Activated naive CD8-positive, alpha-beta T cell treated with anti-CD3 and anti-CD28 coated beads for 36 hours (primary cell): ENCODE measurements at places on chromosomes 3 and 15. TPM values are rescaled to one million over a fixed set of nuclear protein-coding genes. Genes with fewer than 3 reads are reported as not detected.
A peak's percentile ranks its signal among the peaks of the same experiment; 100 is the strongest.

GOLGA8K gene
- total RNA-seq, result 0.56 TPM

FGF7 gene
- total RNA-seq, result not detected

CCDC54 gene
- total RNA-seq, result not detected

SLC15A2 gene
- 0.74 TPM for total RNA-seq

CHAC1 gene
- total RNA-seq, result 43.9 TPM

TMEM158 gene
- 0.20 TPM for total RNA-seq

AADAC gene
- not detected for total RNA-seq

TMEM202 gene
- not detected for total RNA-seq

RNF13 gene
- 28.8 TPM for total RNA-seq

THUMPD3 gene
- 63.8 TPM for total RNA-seq

LRRN1 gene
- total RNA-seq, result 3.3 TPM

CLDN16 gene
- total RNA-seq, result not detected

RAB8B gene
- 239 TPM for total RNA-seq

- no peak overlapping the region for H3K4me3 ChIP-seq
- H3K4me1 ChIP-seq, result peaks cover 41% of the 10 kb centered on the region
- H3K36me3 ChIP-seq, result peaks cover 21% of the 10 kb centered on the region
- H3K27me3 ChIP-seq, result no peaks in the 10 kb centered on the region
Measured at GRCh38 chr15:60793656-60794055, 314.7 kb upstream of the ICE2 start.

GRCh38 chr3:37586280-37586679 is 275.4 kb upstream of the CTDSPL start:
- no peaks in the 10 kb centered on the region for H3K4me1 ChIP-seq
- DNase-seq, result no peak
- H3K4me3 ChIP-seq, result no peak overlapping the region

GRCh38 chr15:62066663-62067447 is at the start of gene C2CD4A:
Gene C2CD4A, plus strand, starts transcription at chr15:62066977. Its CDS starts 637 bp downstream, at chr15:62067614.
- peak within 1 kb of the TSS; percentile 29 for H3K27ac ChIP-seq
- DNase-seq, result peak; percentile 62
- H3K4me3 ChIP-seq, result peak within 1 kb of the TSS; percentile 78

DNA sequence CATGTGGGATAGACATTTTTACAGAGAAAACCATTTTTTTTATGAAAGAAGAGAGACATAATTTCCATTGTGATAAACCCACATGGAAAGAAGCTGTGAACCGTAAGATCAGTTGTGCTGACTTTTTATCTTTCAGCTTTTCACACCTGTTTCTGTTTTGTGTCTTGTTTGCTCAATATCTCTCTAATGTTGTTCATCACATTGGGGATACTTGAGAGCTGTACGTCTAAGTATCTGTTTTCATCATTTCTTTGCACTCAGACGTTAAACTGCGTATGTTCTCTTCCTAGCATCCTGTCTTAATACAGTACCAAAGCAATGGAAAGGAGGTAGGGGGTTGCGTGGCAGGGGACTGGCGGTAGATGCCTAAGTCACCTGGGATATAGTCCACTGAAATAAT is 449.0 kb downstream of the NAALADL2 start:
- H3K36me3 ChIP-seq, result no peaks in the 10 kb centered on the region
- no peaks in the 10 kb centered on the region for H3K27me3 ChIP-seq
- no peak overlapping the region for H3K27ac ChIP-seq
- H3K4me1 ChIP-seq, result peaks cover 10% of the 10 kb centered on the region
- H3K4me3 ChIP-seq, result no peak overlapping the region

DNA sequence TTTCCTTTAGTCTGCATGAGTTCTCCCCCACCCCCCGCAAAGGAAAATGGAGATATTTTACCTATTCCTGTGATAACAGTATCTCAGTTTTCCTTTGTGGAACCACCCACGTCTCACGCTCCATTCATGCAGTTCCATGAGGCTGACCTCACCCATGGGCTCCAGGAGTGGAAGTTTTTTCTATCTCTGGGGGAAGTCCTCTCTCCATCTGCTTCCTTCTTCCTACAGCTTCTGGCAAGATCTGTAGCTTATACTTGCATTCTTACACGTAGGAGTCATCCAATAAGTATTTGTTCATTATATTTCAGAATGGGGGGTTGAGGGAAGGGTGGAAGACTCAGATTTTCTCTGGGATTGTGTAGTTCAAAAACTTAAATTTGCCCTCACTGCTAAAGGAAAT is 5.8 kb upstream of the GLCE start:
- H3K27ac ChIP-seq, result no peak overlapping the region
- H3K4me3 ChIP-seq, result no peak overlapping the region
- H3K36me3 ChIP-seq, result no peaks in the 10 kb centered on the region
- no peak for DNase-seq

GRCh38 chr3:47265725-47266428 is 16.7 kb downstream of the KIF9 start:
- DNase-seq, result no peak
- H3K4me3 ChIP-seq, result no peak overlapping the region
- no peaks in the 10 kb centered on the region for H3K36me3 ChIP-seq

GRCh38 chr3:169362301-169362700 is 301.2 kb downstream of the MECOM start:
- DNase-seq, result no peak
- H3K36me3 ChIP-seq, result no peaks in the 10 kb centered on the region
- H3K27me3 ChIP-seq, result peaks cover 26% of the 10 kb centered on the region

DNA sequence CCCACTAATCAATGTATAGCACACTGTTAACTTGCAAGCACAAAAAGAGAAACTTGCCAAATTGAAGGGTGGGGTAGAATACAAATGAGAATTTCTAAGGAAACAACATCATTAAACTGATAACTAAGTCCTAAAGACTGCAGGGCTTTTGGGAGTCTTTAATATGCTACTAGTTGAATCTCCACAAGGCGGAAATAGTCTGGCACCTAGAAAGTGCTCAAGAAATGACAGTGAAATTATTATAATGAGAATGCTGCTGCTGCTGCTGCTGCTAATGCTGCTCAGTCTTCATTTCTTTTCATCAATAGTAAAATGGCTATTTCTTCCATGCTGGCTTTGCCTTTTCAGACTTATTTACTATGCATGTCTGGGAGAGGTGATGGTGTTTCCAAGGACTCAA is 91.8 kb downstream of the BTD start:
- H3K27me3 ChIP-seq, result no peaks in the 10 kb centered on the region
- H3K27ac ChIP-seq, result no peak overlapping the region
- DNase-seq, result no peak
- H3K4me1 ChIP-seq, result peaks cover 2% of the 10 kb centered on the region
- H3K4me3 ChIP-seq, result no peak overlapping the region

- no peak overlapping the region for H3K27ac ChIP-seq
- no peak for DNase-seq
- no peaks in the 10 kb centered on the region for H3K27me3 ChIP-seq
- H3K4me3 ChIP-seq, result no peak overlapping the region
- H3K4me1 ChIP-seq, result peaks cover 1% of the 10 kb centered on the region
- peaks cover 20% of the 10 kb centered on the region for H3K36me3 ChIP-seq
Measured at GRCh38 chr15:80174017-80174746, 21.4 kb downstream of the FAH start.

DNA sequence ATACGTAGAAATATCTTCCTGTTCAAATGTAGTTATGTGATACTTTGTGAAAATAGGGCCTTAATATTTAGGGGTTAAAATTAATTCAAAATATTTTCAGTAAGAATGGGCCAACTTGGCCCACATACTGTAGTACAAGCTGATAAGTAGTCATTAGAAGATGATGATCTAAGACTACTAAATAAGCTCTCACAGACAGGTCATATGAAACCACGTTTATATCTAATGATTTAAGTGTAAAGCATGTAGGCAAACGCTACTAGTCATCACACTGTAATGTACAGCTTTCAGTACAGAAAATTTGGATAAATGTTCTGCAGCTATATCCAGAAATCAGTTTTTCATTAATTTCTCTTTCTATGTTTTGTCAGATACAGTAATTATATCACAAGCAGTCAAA is 228.6 kb downstream of the UBE2E2 start:
- H3K27me3 ChIP-seq, result no peaks in the 10 kb centered on the region
- H3K4me1 ChIP-seq, result peaks cover 15% of the 10 kb centered on the region
- no peak for DNase-seq
- peaks cover 2% of the 10 kb centered on the region for H3K36me3 ChIP-seq
- no peak overlapping the region for H3K27ac ChIP-seq
- H3K4me3 ChIP-seq, result no peak overlapping the region

- H3K27me3 ChIP-seq, result no peaks in the 10 kb centered on the region
- no peak for DNase-seq
- no peak overlapping the region for H3K4me3 ChIP-seq
- no peak overlapping the region for H3K27ac ChIP-seq
- H3K4me1 ChIP-seq, result peaks cover 18% of the 10 kb centered on the region
Measured at GRCh38 chr3:23869977-23870662, 46.7 kb downstream of the NKIRAS1 start.

GRCh38 chr3:150623945-150624344 is 20.8 kb downstream of the SELENOT start:
- H3K4me3 ChIP-seq, result no peak overlapping the region
- no peaks in the 10 kb centered on the region for H3K27me3 ChIP-seq
- peaks cover 14% of the 10 kb centered on the region for H3K36me3 ChIP-seq

DNA sequence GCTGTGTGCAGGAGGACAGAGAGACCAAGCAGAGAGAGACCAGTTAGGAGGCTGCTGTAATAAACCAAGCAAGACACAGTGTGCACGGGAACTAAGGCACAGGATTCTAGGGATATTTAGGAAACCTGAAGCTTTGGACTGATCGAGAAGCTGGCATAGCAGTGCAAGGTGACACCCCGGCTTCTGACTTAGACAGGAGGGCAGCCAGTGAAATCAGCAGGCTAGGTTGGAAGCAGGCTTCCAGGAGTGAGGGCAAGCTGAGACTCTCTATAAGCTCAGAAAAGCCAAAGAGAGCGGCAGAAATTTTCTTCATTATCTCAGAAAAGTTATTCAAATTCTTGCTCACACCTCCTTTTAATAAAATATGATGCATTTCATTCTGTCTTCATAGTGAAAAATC is 104.6 kb downstream of the LIPC start:
- no peak for DNase-seq
- peaks cover 3% of the 10 kb centered on the region for H3K4me1 ChIP-seq
- H3K36me3 ChIP-seq, result peaks cover 3% of the 10 kb centered on the region

GRCh38 chr3:195903950-195904290 is 4.4 kb downstream of the TNK2 start:
- H3K4me3 ChIP-seq, result no peak overlapping the region
- no peaks in the 10 kb centered on the region for H3K27me3 ChIP-seq
- peaks cover 69% of the 10 kb centered on the region for H3K4me1 ChIP-seq

DNA sequence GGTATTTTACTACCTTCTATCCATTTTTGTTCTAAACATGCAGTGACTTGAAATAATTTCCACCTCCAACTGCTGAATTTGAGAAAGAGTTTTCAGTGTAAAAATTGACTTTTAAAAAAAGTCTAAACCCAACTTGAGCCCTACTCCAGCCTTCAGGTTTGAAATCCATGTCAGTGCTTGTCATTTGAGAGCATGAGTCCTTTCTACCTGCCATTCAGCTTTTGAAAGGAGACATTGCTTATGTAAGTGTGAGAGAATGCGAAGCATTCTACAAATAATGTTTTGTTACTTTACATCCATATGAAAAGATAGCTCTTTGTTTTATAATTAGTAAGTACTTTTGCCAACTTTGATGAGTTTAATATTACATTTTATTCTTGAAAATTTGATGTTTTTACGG is 329.2 kb downstream of the PTPRG start:
- no peak for DNase-seq
- peaks cover 13% of the 10 kb centered on the region for H3K4me1 ChIP-seq
- peaks cover 12% of the 10 kb centered on the region for H3K27me3 ChIP-seq
- H3K4me3 ChIP-seq, result no peak overlapping the region
- no peaks in the 10 kb centered on the region for H3K36me3 ChIP-seq

- DNase-seq, result no peak
- H3K27me3 ChIP-seq, result no peaks in the 10 kb centered on the region
- H3K27ac ChIP-seq, result no peak overlapping the region
- peaks cover 1% of the 10 kb centered on the region for H3K36me3 ChIP-seq
- H3K4me3 ChIP-seq, result no peak overlapping the region
- no peaks in the 10 kb centered on the region for H3K4me1 ChIP-seq
Measured at GRCh38 chr15:67607959-67608637, 65.6 kb downstream of the MAP2K5 start.

DNA sequence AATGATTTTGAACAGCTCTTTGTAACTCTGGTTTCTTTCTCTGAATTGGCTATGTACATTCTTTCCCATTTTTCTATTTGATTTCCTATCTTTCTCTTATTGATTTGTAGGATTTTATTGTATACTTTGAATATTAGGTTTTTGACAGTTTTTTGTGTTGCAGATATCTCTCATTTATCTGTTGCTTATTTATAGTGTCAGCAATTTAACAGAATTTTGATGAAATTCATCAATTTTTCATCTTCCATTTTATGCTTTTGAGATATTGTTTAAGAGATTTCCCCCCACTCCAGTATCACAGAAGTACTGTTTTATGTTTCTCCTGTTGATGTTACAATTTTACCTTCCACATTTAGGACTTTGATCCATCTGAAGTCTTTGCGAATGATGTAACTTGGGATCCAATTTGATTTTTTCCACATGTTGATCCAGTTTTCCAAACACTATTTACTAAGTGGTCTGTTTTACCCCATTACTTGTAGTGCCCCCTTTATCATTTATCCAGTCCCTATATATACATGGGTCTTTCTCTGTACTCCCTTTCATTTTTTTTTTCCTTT is 46.1 kb downstream of the XYLB start:
- no peak overlapping the region for H3K27ac ChIP-seq
- H3K36me3 ChIP-seq, result peaks cover 33% of the 10 kb centered on the region
- H3K27me3 ChIP-seq, result no peaks in the 10 kb centered on the region
- no peak for DNase-seq

GRCh38 chr3:176930942-176931341 is 266.3 kb downstream of the TBL1XR1 start:
- peaks cover 8% of the 10 kb centered on the region for H3K27me3 ChIP-seq
- H3K27ac ChIP-seq, result no peak overlapping the region
- no peak for DNase-seq
- no peaks in the 10 kb centered on the region for H3K4me1 ChIP-seq

- no peak overlapping the region for H3K4me3 ChIP-seq
- H3K4me1 ChIP-seq, result no peaks in the 10 kb centered on the region
- H3K36me3 ChIP-seq, result no peaks in the 10 kb centered on the region
Measured at GRCh38 chr3:175255698-175256097, 396.6 kb downstream of the NAALADL2 start.
